ENCODE measurements at places on chromosomes 7 and 10. TPM values are rescaled to one million over a fixed set of nuclear protein-coding genes. Genes with fewer than 3 reads are reported as not detected.

- DNase-seq, result no peak
- H3K27ac ChIP-seq, result no peak overlapping the region
- no peak overlapping the region for H3K4me3 ChIP-seq
Measured at GRCh38 chr10:13788320-13788600, 201.5 kb downstream of the PRPF18 start.

NRBF2 gene
- total RNA-seq, result 16.1 TPM

WASHC2C gene
- 22.5 TPM for total RNA-seq

DNA sequence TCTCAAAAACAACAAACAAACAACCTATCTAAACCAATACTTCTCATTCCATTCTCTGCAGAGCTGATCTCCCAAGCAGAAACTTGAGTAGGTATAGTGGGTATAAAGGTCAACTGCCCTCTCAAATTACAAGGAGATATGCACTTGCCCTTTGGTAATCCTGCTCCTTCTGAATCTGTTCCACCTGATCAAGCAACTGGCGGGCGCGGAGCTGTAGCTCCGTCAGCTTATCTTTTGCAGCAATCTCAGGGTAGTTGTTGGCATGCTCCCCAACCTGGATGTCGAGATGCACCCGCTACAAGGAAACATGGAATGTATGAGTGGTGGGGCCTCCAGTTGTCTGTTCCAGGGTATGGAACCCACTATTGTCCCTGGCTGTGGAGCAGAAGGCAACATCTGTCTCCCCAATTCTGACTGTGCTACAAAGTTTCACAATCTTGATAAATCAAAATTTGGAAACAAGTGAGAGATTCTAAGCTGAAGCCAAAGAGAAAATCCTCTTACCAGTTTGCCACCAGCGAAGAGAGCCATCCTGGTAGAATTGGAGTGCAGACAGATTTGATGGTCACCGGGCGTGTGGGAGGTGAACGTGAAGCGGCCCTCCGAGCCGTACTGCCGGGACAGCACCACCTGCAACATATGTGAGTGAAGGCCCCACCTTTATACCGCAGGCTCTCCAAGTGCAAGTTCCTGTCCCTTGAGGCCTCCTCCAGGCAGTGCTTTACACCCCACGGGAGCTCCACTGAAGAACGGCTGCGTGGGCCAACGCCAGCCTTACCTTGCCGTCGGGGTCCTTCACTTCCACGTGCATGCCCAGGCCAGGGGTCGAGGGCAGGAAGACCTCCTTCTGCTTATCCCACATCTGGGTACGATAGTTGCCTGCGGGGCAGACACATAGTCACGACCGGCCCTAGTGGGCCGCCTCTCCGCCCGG, 819 bp downstream of the TMED4 start:
- DNase-seq, result no peak
- peaks cover 22% of the 10 kb centered on the region for H3K36me3 ChIP-seq
- peak overlapping the region; percentile 88 for H3K27ac ChIP-seq
- H3K4me3 ChIP-seq, result peak overlapping the region; percentile 55
- no peaks in the 10 kb centered on the region for H3K27me3 ChIP-seq
- peaks cover 6% of the 10 kb centered on the region for H3K4me1 ChIP-seq

DRGX gene
- not detected for total RNA-seq

DNA sequence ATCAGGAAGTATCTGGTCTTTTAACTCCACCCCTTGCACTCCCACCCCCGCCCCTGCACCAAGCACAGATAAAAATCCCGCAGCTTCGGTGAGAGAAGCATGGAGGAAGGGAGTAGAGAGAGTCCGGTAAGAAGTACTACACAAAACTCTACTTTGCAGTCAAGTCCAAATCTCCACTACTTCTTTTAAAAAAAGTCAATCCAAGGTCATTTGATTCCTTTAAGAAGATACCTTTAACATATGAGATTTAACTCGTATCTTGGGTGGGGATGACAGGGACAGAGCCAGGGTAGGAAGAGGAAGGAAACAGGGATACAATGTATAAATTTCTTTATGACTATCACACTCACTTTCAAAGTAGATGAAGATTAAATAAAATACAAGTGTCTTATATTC, 132.1 kb downstream of the NRBF2 start:
- peak; percentile 68 for DNase-seq
- H3K4me1 ChIP-seq, result peaks cover 25% of the 10 kb centered on the region
- H3K36me3 ChIP-seq, result peaks cover 9% of the 10 kb centered on the region
- H3K4me3 ChIP-seq, result peak overlapping the region; percentile 85
- H3K27ac ChIP-seq, result peak overlapping the region; percentile 99
- H3K27me3 ChIP-seq, result no peaks in the 10 kb centered on the region

CUBN gene
- total RNA-seq, result 1.7 TPM

GRCh38 chr10:11104772-11105675, 87.4 kb downstream of the CELF2 start:
- no peak overlapping the region for H3K27ac ChIP-seq
- H3K4me1 ChIP-seq, result peaks cover 8% of the 10 kb centered on the region
- H3K27me3 ChIP-seq, result no peaks in the 10 kb centered on the region
- H3K36me3 ChIP-seq, result no peaks in the 10 kb centered on the region

OPN4 gene
- total RNA-seq, result not detected

TMEM139 gene
- 0.69 TPM for total RNA-seq
